ENCODE measurements at places on chromosomes 12 and 14.

- no peak for DNase-seq
Measured at GRCh38 chr14:55382483-55382882, 29.1 kb downstream of the ATG14 start.

DNA sequence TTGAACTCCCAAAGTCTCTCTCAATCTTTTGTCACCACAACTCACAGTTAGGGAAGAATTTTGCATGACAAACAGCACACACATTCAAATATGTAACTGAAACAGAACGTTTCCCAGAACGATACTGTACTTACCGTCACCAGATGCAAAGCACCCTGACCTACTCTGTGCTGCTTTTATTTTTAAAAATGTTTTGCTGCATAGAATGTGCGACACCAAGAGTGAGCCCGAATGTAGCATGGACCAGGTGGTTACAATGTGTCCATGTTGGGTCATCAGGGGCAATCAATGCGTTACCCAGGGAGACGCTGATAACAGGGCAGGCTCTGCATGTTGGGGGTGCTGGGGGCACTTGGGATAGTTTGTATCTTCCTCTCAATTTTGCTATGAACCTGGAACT, 14.6 kb upstream of the EIF5 start:
- DNase-seq, result no peak

DNA sequence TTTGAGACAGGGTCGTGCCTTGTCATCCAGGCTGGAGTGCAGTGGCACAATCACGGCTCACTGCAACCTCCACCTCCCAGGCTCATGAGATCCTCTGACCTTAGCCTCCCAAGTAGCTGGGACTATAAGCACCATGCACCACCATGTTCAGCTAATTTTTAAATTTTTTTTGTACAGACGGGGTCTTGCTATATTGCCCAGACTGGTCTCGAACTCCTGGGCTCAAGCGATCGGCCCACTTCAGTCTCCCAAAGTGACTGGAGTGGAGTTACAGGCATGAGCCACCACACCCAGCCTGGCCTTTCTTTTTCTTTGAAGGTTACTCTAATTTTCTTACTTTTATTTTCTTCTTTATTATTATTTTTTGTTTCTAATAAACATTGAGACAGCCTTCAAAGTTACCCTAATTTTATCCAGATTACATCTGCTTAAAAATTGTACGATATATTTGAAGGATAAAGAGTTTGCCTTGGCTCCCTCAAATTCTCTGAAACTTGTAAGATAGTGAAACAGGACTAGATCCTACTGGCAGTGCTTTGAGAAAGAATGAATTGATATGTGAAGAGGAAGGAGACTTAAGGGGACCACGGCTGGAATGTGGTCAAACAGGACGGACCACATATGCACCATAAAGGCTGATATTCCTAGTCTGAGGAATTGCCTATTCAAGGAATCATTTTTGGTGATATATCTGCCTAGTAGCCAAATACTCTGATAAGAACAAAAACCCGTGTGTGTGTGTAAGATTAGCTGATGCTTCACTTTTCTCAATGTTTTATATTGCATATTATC, 14.1 kb upstream of the SINHCAF start:
- no peak for DNase-seq

- DNase-seq, result peak; percentile 34
Measured at GRCh38 chr12:67989184-67989920, at the start of gene IFNG-AS1. Gene IFNG-AS1 (plus strand): TSS chr12:67989447.

DNA sequence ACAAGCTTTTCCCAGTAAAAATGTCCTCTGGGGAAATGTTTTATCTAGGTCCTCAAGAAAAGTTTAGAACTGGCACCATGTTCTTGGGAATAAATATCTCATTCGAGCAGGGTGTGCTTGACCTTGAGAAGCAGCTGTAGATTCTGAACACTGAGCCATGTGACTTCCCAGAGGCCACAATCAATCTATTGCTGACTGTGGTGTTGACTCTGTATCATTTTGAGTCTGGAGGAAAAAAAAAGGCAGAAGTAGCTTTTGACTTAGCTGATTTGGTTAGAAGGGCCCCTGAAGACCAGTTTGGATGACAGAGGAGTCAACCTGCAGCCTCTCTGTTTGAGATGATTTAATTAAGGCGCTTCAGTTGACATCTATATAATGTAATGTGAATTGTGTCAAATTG, 592.4 kb upstream of the SEL1L start:
- DNase-seq, result no peak

DNA sequence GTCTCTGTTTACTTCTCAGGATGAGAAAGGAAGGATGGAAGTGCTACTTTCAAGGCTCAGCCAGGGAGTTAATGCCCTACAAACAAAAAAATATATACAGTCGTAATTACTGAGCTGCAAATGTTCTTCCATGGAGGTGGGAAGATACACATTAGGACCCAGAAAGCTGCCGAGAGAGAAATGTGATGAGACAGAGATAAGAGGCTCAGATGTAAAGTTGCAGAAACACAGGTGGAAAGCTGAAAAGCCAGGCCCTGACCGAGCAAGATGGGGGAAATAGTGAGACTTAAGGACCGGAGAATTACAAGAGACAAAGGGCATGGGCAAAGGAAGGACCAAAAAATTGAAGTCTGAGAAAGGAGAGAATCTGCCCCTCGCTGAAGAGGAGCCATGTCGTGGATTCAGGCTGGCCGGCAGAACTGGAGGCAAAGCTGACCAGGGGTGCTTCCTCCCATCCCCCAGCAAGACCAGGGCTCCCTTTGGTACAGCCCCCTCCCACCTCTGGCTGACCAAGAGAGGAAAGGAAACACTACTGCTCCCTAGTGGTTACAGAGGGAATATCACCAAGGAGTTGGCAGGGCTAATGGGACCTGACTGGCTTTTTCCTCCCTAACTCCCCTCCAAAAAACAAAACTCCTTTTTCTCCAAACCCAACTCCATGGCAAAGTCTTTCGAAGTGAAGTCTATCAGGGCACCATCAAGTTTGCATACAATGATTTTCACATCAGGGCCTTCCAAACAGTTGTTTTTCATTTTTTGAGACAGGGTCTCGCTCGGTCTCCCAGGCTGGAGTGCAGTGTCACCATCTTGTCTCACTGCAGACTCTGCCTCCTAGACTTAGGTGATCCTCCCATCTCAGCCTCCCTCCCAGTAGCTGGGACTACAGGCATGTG, 12.1 kb downstream of the ZFHX2 start:
- peak; percentile 57 for DNase-seq

DNA sequence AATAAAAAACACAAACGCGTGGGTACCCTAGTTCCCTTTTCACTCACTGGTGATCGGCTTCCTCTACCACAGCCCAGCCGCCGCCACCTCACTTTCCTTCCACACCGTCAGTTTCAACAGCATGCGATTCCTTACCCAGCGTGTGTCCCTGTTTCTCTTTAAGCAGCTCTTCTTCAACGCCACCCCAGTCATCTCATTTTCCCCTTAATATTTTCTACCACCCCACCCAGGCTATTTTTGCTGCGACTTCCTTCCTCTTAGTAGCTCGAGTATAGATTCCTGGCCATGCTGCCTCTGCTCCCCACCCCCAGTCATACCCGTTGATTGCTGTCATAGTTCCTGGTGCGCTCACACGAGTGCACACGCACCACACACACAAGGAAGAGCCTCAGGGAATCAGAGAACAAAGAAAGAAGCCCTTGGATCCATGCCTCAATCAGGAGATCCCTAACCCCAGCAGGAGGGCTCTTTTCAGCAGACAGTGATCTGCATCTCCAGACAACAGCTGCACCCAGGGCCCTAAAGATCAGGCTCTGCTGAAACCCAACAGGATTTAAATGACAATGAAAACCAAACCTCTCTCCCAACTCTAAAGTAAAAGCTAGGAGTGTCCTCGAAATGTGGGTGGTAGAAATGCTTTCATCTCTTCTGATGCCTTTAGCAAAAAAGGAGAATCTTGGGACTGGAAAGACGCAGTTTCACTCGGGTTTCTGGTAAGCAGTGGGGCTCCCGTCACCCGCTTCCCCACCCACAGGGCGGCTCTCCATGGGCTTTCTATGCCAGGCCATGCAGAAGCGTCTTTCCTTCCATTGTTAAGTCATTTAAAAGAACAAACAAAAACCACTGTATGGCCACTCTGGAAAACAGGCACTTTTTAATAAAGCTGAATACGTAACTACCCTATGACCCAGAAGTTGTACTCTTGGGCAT, 23.8 kb downstream of the VPS37B start:
- peak; percentile 81 for DNase-seq

Data from suppressor macrophage treated with lipopolysaccharide for 1 hour (primary cell).